ENCODE measurements at places on chromosomes 3 and 15.

- no peak for DNase-seq
Measured at GRCh38 chr3:43178891-43179366, 73.0 kb upstream of the POMGNT2 start.

- DNase-seq: no peak
Measured at GRCh38 chr3:56681984-56682461, 1.0 kb downstream of the TASOR start.

DNA sequence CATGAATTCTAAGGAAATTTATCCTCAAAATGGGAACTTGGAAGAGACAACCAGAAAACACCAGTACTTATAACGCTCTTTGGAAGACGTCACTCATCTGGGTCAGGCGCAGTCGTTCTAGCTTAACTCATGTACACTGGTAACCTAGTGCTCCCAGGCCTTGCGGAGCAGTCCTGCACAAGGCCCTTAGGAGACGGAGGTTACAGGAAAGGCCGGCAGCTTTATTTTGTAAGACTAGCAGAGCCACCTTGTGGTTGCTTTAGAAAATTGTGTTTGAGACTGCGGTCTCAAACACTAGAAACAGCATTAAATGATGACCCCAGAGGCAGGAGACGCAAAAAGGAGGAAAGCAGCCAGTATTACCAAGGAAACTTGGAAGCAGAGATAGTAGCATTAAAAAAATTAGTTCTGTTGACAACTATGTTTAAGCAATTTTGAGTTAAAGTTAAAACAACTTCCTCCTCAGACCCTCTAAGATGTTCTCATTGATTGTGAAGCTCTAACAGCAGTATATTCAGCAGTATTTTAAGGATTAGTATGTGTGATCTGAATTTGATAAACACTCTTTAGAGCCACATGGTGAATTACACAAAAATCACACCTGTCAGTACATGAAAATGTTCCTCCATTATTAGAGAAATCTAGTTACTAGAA is 141.9 kb upstream of the C2CD4B start:
- no peak for DNase-seq

DNA sequence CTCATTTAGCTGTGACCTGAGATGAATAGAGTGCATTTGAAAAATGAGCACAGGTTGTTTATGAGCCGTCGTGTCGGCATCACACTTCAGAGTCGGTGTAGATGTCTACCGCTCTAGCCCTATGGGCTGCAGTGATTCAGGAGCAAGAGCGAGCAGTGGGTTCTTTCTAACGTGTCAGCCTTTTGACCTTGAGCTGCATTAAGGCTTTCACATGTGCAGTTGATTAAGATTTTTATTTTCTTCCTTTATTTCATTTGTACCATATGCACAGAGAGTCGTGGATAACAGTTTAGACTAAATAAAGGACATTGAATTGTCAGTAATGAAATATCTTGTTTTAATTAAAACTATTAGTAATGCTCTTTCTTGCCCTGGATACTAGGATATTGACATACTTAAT is 368.2 kb downstream of the PTPRG start:
- DNase-seq: no peak
